ENCODE measurements at places on chromosomes 4 and X.
A peak's percentile ranks its signal among the peaks of the same experiment; 100 is the strongest.

GRCh38 chr4:11297201-11297600 lies 131.5 kb downstream of the HS3ST1 start:
- peak; percentile 39 for DNase-seq

GRCh38 chr4:186606591-186606992 lies 51.2 kb upstream of the MTNR1A start:
- DNase-seq: no peak

DNA sequence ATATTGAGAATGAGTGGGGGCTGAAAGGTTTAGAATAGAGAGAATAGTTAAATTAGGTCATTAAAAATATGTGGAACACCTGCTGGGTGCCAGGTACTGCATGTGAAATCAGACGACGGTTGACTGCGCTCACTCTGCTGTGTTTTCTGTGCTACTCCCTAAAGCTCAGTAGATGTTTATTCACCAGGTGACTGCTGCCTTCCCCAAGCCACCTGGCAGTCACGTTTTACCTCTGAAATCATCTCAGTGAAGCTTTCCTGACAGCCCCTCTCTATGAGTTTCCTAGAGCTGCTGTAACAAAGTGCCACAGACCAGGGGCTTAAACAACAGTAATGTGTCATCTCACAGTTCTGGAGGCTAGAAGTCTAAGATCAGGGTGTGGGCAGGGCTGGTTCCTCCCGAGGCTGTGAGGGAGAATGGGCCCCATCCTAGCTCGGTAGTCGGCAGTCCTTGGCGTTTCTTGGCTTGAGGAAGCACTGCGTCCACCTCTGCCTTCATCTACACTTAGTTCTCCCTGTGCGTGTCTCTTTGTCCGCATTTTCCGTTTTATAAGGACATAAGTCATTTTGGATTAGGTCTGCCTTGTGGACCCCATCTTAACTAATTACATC lies 25.3 kb downstream of the ADD1 start:
- DNase-seq: peak; percentile 25

- DNase-seq: peak; percentile 17
Measured at GRCh38 chrX:108735091-108735678, 1.2 kb downstream of the IRS4 start.
